ENCODE measurements at places on chromosomes 11 and 22.

- DNase-seq = no peak
Observed at GRCh38 chr11:69293087-69293486, 868 bp upstream of the MYEOV start.

DNA sequence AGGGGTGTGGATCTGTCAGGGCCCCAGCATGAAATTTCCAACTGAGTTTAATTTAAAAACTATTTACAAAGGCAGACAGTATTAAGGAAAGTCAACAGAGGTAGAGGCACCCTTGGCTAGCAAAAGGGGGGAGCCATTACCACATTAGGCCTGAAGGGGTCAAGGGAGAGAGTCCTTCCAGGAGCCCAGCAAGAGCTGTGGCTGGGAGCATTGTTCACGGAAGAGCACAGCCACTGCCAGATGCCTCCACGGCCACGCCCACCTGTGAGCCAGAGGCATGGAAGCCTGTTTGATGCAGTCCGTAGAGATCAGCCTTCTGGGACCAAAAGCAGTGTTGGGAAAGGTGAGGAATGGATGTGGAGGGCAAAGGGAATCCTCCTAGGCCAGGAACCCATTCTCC lies 102.6 kb downstream of the GALNT18 start:
- DNase-seq = no peak

- DNase-seq = no peak
Observed at GRCh38 chr11:65625628-65626342, 10.2 kb downstream of the PCNX3 start.

DNA sequence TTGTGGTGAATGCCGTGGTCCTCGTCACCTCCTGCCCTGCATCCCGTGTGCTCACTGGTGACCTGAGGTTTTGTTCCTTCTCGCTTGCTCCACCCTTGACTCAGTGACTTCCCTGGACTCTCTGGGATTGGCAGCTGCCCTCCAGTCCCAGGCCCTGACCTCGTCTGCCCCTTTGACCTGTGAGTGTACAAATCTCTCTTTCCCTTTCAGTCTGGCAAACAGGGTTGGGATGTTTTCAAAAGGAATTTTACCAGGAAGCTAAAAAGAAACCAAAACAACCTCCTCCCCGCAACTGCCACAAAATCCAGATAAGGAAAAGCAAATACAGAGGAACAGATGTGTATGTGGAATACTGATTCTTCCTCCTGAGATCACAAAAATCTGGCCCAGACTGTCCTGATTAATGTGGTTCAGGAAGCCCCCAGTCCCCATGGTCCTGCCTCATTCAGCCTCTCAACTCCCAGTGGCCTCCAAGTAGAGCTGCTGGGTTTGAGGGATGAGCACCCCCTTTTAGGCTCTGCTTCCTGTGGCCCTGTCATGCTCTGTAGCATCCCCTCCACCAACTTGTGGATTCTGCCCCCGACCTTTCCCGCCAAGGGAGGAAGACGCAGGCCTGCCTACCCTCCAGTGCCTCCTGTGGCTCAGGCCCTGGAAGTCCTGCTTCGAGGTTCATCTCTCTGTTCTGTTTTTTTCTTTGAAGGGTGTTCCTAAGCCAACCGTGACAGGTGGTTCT lies 15.2 kb downstream of the ROBO4 start:
- DNase-seq = no peak

- no peak for DNase-seq
Observed at GRCh38 chr22:21450320-21450831, 16.8 kb upstream of the TMEM191C start.

- DNase-seq = no peak
Observed at GRCh38 chr11:35363246-35363801, 56.0 kb downstream of the SLC1A2 start.

DNA sequence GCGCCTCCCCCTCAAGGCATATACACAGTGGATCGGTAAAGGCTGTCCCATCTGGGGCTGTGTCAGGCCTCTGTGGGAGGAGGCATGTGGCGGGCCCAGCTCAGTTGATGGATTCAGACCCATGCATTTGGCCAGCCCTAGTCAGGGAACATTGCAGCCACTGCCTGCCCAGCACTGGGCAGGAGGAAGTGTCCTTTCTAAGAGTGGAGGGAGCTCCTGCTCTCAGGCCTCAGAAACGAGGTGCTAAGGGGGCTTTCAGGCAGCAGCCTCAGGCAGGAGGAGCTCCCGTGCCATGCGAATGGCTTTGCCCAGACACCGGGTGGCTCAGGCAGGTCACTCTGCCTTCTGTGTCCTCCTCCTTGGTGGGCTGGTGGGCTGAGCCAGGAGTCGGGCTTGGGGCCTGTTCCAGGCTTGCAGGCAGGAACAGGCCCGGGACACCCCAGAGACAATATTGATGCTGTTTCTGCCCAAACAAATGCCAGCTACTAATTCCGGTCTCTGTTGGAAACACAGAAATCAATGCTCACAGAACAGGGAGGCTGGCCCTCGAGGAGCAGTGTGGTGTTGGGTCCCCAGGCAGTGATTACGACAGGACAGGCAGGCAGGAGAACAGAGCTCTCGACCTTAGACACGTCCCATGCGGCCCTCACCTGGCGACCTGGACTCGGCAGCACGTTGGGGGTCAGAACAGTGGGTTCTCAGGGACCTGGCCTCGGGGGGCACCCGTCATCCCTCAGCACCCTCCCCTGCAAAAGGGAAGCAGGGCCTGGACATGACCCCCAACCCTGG lies 42.3 kb upstream of the CCDC188 start:
- no peak for DNase-seq

GRCh38 chr22:49464037-49464436 lies 363.6 kb downstream of the BRD1 start:
- no peak for DNase-seq

- DNase-seq = no peak
Observed at GRCh38 chr22:44188316-44188715, 7.6 kb downstream of the PARVG start.

DNA sequence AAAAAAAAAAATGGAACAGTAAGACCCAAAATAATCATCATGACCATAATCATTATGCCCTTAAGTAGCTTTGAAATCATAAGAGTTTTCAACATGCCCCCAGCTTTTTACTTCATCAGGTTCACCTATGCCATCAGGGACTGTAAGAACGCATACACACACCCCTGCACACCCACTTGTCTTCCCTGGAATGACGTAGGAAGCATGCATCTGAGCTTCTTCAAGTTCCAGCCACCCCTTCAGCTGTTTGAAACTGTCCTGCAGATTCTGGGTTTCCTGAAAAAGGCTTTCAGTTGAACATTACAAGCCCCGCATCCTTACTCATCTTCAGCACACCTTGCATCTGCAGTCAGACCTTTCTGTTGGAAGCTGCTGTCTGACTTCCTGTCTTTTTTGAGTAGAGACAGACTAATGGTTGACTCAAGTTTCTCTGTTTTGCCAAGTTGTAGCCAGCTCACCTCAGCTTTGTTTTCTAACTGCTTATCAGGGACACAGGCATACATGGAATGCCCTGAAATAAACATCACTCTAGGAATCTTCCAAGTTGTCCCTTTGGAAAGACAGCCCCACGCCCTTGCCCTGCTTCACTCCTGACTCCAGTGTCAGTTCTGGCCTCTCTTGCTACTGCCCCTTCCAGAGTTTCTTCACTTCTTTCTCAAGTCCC lies 37.0 kb downstream of the ARHGAP1 start:
- no peak for DNase-seq

GRCh38 chr11:64880240-64881001 lies 2.0 kb upstream of the EHD1 start:
- DNase-seq = no peak

DNA sequence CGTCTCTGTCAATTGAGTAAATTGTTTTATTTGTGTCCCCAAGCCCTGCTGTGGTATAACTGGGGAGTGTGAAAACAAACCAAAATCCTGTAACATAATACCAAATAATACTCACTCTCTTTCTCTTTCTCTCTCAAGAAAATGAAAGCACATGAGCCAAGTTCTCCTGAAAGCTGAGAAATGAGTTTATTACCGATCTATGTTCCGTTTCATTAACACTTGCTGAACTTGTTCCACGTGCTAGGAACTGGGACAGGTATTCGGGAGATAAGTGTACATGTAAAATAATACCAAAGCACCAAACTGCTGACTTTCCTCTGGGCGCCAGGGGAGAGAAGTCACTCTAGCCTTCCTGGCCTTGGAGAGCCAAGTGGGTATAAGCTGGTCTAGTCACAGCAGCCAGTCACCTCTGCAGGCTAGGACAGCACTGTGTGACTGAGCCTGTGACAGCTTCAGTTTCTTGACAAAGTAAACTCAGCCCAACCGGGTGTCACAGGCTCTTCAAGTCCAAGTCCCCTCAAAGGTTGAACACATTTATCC lies 23.1 kb downstream of the CD6 start:
- no peak for DNase-seq

GRCh38 chr11:65310215-65310614 lies 4.5 kb upstream of the CDC42EP2 start:
- DNase-seq = no peak

- DNase-seq = no peak
Observed at GRCh38 chr11:579830-580601, 3.7 kb downstream of the PHRF1 start.

GRCh38 chr11:1876361-1877063 lies 15.2 kb downstream of the PRR33 start:
- DNase-seq = no peak

GRCh38 chr11:10273738-10274137 lies 20.3 kb downstream of the SBF2 start:
- no peak for DNase-seq

GRCh38 chr11:18368221-18368620 lies 26.1 kb upstream of the LDHA start:
- no peak for DNase-seq

- no peak for DNase-seq
Observed at GRCh38 chr11:86670181-86670580, 2.2 kb downstream of the ME3 start.

DNA sequence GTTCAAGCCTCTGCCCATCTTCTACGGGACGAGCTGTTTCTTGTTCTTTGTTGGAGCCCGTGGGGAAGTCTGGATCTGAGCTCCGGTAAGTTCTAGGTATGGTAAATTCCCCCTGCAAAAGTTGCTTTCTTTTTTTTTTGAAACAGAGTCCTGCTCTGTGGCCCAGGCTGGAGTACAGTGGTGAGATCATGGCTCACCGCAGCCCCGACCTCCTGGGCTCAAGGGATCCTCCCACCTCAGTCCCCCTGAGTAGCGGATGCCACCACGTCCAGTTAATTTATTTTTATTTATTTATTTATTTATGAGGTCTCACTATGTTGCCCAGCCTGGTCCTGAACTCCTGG lies 35.5 kb upstream of the MOB2 start:
- no peak for DNase-seq

GRCh38 chr11:14179116-14179820 lies 179.7 kb downstream of the RRAS2 start:
- no peak for DNase-seq

- DNase-seq = no peak
Observed at GRCh38 chr11:44126304-44126703, 30.8 kb downstream of the EXT2 start.

GRCh38 chr11:1129611-1130160 lies 28.1 kb upstream of the MUC5AC start:
- no peak for DNase-seq

DNA sequence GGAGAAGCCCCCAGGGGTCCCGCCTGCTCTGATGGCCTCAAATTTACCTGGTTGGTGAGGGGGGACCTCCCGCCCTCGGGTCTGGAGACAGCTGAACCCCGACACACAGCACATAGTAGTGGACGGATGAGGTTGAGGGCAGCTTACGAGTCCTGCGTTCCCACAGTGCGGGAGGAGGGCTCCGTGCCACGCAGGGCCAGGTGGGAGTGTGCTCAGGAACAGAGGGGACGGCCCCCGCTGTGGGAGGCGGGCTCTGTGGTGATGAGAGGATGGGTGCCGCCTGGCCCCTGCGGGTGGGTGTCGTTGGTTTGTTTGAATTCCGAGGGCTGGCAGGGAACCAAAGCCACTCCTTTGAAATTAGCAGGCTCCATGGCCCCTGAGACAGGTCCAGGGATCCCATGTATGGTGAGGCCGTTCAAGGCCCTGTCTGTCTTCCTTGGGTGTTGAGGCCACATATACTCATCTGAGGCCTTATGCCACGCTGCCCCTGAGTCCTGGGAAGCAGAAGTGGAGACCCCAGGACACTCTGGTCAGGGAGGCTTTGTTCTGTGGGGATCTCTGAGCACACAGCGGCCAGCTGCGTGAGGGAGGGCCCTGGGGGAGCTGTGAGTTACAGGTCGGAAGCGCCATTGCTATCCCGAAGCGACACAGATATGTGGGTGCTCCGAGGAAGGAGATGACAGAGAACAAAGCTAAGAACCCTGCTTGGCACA lies 21.9 kb downstream of the NADSYN1 start:
- no peak for DNase-seq
